Panc1 (cell line): ENCODE measurements at places on chromosomes 11 and 22.

DNA sequence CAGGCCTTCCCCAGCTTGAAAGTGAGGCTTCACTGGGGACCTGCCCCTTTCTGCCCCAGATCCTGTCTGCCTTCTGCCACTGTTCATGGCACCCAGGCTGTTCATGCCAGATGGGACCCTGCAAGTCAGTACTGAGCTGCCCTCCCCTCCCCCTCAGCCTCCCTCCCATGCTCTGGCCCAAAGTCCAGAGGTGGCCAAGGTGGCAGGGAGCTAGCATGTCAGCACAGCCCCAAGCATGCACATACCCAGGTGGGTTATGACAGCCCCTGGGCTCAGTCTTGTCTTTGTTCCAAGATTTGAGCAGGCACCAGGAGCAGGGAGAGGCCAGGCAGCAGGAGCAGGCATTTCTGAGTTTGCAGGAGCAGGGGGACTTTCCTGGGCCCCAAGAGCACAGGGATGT, 44.1 kb downstream of the DDIAS start:
- no peak for DNase-seq

GRCh38 chr22:27238935-27239510, 562.5 kb downstream of the MN1 start:
- DNase-seq = no peak

GRCh38 chr22:31337178-31337577, 9.0 kb downstream of the PATZ1 start:
- no peak for DNase-seq

DNA sequence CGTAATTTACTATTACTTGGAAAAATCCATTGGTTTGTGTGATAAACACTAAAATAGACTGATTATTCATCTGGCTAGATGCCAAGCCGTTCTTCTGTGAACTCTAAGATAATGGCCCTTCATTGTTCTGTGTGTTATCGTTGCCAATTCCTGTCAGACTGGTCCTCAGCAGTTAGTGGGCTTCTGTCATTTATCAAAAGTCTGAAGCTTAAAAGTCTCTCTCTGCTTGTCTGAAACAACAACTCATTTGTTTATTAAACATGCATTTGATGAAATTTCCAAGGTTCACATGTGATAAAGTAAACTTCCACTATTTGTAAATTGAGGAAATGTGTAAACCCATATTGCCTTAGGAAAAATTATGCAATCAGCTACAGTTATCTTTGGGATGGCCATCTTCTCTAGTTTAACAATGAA, 21.1 kb upstream of the RDX start:
- no peak for DNase-seq

- no peak for DNase-seq
Measured at GRCh38 chr11:31640611-31641010, 131.0 kb downstream of the ELP4 start.
